ENCODE measurements at places on chromosomes 5 and 9.

DNA sequence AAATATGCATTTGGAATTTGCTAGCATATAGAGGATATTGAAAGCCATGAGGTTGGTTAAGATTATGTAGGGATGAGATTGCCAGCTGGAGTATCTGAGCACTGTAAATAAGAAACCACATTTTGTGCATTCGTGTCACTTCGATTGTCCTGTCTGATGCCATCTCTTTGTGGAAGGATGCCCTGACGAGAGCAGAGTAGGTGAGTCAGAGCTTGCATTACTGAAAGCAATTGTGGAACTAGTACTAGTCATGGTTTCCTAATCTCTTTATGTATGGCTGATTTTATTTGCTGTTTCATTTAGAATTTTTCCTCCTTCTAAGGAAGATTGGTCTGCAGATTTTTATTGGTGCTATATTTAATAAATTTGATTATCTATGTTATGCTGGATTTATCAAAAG is 14.5 kb upstream of the TAS2R1 start:
- DNase-seq = no peak

GRCh38 chr5:135921388-135921787 is 25.7 kb upstream of the IL9 start:
- no peak for DNase-seq

DNA sequence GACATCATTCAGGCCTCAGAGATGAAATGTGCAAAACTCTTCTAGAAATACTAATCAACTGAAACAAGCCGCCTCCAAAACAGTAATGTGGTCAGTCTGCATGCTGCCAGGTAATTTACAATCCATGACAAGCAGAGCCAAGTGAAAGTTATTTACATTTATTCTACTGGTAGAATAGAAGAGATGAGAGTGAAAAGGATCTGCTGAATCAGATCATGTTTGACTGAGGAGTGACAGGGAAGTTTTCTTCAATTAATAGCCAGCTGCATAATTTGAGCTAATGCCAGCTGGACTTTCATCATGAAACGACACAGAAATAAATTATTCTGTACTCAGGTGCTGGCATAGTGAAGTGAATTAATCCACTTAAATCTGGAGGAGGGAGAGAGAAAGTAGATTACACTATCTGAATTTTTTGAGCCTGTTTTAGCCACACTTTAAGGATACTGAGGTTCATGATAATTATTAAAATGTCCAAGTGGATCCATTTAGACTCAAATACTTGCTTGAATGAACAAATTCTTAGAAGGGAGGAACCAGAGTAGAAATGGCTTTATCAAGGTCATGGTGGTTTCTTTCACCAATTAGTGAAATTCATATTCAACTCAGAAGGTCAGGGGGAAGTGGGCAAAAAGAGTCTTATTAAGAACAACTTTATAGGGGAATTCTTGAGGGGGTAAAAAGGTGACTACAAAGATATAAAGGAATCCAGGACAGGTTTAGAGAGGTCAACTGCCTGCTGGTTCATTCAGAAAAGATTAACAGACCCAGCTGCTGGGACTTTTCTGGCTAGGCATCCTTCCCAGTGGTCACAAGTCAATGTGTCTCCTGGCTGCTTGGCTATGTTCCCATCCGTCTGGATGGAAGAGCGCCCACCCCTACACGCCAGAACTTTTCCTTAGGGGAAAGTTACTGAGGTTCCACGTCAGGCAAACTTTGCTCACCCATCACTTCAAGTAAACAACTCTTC is 350.4 kb downstream of the PDE4D start:
- DNase-seq = no peak

- DNase-seq = no peak
Observed at GRCh38 chr9:107667231-107668070, 177.9 kb upstream of the KLF4 start.

DNA sequence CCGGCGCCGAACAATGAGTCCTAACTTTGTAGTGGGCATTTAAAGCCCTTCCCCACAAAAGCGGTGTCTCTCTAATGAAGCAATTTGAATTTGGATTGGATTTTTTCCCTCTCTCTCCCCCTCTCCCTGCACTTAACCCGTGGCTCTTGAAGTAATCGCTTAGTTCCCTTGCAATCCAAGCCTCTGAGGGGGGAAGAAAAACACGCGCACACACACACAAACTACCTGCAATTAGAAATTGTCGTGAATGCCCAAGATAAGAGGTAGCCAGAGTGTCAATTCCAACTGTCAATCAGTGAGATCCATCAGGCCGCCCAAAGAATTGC is 1.2 kb downstream of the LHX6 start:
- DNase-seq = no peak

DNA sequence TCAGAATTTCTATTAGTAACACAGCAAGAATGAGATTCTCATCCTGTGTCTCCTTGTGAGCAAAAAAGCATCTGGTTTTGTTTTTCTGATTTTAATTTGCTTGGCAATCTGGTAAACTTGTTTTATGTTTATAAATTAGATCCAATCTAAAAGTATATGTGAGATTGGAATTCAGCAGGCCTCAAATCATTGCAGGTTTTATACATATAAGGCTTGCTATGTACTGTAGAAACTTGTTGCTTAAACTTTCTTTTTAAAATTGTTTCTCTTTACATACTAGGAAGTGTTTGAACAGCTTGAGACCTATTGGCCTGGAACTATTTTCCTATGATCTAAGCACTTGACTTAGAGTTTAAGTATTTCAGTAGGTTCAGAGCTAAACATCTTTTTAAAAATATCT is 1037.8 kb downstream of the NR2F1-AS1 start:
- no peak for DNase-seq

- DNase-seq = no peak
Observed at GRCh38 chr5:145489516-145489915, 345.6 kb downstream of the PRELID2 start.

GRCh38 chr5:172322028-172322965 is 38.7 kb upstream of the UBTD2 start:
- DNase-seq = no peak

GRCh38 chr5:9335754-9336495 is 209.9 kb downstream of the SEMA5A start:
- no peak for DNase-seq

- peak; percentile 81 for DNase-seq
Observed at GRCh38 chr5:150758531-150759333, at the start of gene DCTN4. DCTN4 (minus strand) TSS chr5:150759017; CDS start chr5:150758993, 24 bp downstream.

DNA sequence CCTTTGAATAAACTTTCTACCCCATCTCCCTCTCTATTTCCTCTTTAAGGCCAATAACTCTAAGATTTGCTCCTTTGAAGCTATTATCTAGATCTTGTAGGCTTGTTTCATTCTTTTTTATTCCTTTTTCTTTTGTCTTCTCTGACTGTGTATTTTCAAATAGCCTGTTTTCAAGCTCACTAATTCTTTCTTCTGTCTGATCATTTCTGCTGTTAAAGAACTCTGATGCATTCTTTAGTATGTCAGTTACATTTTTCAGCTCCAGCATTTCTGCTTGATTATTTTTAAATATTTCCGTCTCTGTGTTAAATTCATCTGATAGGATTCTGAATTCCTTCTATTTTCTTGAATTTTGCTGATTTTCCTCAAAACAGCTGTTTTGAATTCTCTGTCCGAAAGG is 15.3 kb upstream of the LIX1 start:
- DNase-seq = no peak

All from stimulated activated CD4-positive, alpha-beta T cell treated with anti-CD3 and anti-CD28 coated beads, Interleukin-15, amount 100 ng/mL, for 1 hour (primary cell).